HCT116 (cell line): ENCODE measurements at places on chromosomes 7 and 10. TPM values are rescaled to one million over a fixed set of nuclear protein-coding genes. Genes with fewer than 3 reads are reported as not detected.

GALNT17 gene
- not detected for total RNA-seq

MRLN gene
- not detected for total RNA-seq

MOGAT3 gene
- not detected for total RNA-seq

PIK3CG gene
- total RNA-seq, result 0.05 TPM

CFAP69 gene
- 4.1 TPM for total RNA-seq

NPTX2 gene
- not detected for total RNA-seq

ZNF503 gene
- 30.4 TPM for total RNA-seq

FAM241B gene
- total RNA-seq, result 18.0 TPM

ASIC3 gene
- total RNA-seq, result 4.4 TPM

ZNF394 gene
- 22.1 TPM for total RNA-seq

FRAT2 gene
- 10.7 TPM for total RNA-seq

GRCh38 chr7:158080899-158081445 lies 506.7 kb downstream of the PTPRN2 start:
- DNase-seq, result no peak

GRCh38 chr10:74011770-74012169 lies 13.9 kb downstream of the VCL start:
- DNase-seq, result no peak

- DNase-seq, result no peak
These were observed 222.2 kb downstream of the KCNMA1 start for GRCh38 chr10:77415313-77415960.

GRCh38 chr7:139043823-139044812 lies 8.3 kb upstream of the ZC3HAV1L start:
- no peak for DNase-seq

DNA sequence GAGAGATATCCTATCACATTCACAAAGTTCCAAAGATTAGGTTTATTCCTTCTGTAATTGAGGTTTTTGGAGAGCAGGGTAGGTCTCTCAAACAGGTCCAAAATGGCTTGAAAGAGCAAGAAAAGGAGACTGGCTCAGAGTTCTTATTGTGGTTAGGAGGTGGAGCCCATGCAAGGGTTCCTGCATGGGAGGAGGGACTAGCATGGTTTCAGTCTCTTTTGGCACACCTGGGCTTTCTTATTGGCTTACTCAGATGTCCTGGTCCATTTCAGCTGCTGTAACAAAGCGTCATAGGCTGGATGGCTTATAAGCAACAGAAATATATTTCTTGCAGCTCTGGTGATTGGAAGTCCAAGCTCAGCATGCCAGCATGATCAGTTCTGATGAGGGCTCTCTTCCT lies 493.1 kb downstream of the REEP3 start:
- no peak for DNase-seq

DNA sequence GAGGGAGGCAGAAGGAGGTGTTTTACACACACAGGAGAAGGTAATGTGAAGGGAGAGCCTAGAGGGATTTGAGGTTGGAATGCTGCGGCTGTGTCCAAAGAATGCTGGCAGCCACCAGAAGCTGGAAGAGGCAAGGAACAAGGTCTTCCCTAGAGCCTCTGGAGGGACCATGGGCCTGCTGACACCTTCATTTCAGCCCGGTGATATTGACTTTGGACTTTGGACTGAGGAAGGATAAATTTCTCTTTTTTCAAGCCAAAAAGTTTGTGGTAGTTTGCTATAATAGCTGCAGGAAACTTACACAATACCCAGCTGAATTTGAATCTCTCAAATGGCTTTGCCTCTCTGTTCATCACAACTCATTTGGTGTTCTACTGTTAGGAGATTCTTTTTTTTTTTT lies 34.6 kb downstream of the UBN2 start:
- no peak for DNase-seq

DNA sequence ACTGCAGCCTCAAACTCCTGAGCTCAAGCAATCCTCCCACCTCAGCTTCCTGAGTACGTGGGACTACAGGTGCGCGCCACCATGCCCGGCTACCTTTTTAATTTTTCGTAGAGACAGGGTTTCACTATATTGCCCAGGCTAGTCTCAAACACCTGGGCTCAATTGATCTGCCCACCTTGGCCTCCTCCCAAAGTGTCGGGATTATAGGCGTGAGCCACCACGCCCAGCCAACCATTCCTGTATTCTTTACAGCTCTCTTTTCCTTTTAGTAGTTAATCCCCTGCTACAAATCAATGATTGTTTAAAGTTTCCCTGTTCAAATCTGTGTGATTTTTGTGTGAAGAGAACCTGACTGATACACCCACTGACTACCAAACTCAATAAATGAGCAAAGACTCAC lies 75.4 kb upstream of the SVIL start:
- no peak for DNase-seq

- DNase-seq, result no peak
These were observed 59.4 kb downstream of the MTPN start for GRCh38 chr7:135917721-135918120.

GRCh38 chr10:57314046-57314445 lies 953.0 kb upstream of the ZWINT start:
- no peak for DNase-seq

DNA sequence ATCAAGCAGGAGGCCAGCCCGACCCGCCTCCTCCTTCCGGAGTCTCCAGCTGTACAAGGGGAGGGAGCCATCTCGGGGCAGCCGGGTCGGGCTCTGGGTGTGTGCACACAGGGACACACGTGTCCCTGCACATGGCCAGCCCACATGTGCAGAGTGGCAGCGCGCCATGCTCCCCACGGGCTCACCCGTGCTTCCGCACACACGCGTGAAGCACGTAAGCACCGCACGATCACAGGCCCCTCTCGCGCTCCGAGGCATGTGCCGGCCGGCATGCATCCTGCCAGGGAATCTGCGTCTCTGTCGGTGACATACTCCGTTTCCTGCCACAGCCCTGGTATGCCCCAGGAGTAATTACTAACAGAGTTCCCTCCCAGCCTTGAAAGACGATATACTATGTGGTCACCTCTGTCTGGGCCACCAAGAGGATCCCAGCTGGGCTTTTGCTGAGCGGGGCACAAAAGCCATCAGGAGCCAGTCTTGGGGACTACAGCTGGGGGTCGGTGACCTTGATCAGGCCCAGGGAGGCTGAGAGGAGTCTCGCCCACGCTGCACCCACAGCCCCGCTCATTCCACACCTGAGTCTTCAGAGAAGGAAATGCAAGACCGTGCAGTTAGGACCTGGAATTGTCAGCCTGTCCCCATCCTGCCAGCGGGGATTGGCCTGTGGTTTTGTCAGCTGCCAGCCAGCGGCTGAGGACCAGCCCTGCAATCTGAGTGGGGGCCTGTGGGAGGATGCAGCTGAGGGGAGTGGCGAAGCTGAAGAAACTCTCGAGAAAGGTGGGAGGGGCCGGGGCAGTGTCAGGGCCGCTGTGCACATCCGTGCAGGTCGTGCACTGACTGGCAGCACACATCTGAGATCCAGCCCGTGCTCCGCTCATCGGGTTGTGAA lies 11.0 kb upstream of the LFNG start:
- DNase-seq, result no peak

DNA sequence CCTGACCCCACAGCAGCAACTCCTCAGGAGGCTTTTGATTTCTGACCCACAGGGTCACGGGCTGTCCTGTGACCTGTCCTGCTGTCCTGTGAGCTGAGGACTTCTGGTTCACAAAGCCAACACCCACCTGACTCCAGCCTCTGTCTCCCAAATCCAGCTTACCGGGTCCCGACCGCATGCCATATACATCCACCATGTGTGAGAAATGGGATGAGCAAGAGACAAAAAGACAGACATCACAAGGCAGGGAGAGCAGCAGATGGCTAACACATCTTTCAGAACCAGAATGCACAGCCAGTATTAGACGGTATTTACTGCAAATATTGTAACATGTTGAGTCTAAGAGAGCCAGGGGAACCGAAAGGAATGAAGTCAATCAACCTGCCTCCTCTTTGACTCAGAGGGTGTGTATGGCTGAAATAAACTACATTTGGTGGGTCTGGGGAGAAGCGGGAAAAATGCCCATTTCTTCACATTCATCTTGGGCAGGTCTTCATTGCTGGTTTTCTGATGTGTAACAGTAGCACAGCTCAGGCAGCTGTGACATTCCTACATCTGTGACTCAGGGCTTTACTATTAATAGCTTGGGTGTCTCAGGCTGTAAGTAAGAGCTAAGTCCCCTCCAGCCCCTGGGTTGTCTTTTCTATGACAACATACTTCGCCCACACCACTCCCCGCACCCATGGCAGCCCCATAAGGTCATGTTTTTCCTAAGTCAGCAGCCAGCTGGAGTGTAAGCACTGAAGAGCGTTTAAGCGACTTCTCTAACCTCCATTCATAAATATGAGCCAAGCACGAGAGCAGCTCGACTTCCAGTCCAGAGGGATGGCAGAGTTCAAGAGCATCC lies 25.0 kb downstream of the ABLIM1 start:
- DNase-seq, result peak; percentile 59

- DNase-seq, result no peak
These were observed 8.4 kb downstream of the ZDHHC6 start for GRCh38 chr10:112438356-112438755.

DNA sequence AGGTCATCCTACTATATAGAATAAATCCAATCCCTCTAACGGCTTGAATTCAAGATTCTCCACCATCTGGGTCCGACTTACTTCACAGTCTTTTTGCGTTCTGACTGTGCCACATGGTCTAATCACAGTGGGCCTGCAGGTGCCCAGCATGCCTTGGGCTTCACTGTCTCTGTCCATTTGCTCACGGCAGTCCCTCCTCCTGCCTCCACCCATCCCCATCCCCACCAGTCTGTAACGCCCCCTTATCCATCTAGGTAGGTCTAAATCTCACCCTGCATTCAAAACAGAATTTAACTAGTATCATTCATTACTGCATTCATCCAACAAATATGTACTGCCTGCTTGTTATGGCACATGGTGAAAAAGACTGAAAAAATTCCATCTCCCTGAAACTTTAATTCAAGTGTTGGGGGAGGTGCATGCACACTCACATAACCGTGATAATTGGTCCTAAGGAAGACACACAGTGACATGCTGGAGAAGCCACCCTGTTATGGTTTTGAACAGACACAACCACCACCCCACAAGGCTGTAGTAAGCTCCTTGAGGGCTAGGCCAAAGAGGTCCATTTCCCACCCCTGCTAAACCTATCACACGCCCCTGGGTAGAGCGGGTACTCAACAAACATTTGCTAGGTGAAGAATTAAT lies 24.2 kb downstream of the SORBS1 start:
- no peak for DNase-seq

- no peak for DNase-seq
These were observed 31.4 kb upstream of the NRCAM start for GRCh38 chr7:108487646-108488045.
